ENCODE measurements at places on chromosomes 6 and 20.

GRCh38 chr6:154786144-154786868 is 53.1 kb downstream of the SCAF8 start:
- DNase-seq = no peak

- no peak for DNase-seq
Measured at GRCh38 chr6:136793363-136793762, 1.1 kb upstream of the MAP3K5 start.

- no peak for DNase-seq
Measured at GRCh38 chr6:90364286-90364685, 67.6 kb upstream of the BACH2 start.

DNA sequence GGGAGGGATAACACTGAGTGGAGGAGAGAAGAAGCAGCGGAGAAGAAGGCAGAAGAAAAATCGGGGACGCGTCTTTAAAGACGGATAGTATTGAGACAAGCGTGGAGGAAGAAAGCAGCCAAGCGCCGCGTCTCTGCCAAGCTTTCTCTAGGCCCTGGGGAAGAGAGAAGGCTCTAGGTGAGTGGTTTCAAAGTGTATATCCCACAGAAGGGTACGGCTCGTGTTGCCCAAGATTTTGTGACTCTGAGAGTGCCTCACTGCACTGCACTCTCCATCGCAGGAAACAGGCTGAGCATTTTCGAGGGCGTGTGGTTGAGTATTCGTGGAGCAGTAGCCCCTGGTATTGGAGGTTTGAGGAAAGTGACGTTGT is 185.4 kb downstream of the TRIM27 start:
- no peak for DNase-seq

- no peak for DNase-seq
Measured at GRCh38 chr6:53273370-53273769, 75.4 kb downstream of the ELOVL5 start.

GRCh38 chr20:8648466-8648865 is 420.4 kb upstream of the PLCB4 start:
- DNase-seq = no peak

GRCh38 chr6:85273870-85274269 is 176.0 kb upstream of the NT5E start:
- DNase-seq = no peak
